DMS79 (cell line): ENCODE measurements at places on chromosomes 12 and 14.

GRCh38 chr12:73906757-73907156, 630.9 kb upstream of the ATXN7L3B start:
- no peak for DNase-seq

DNA sequence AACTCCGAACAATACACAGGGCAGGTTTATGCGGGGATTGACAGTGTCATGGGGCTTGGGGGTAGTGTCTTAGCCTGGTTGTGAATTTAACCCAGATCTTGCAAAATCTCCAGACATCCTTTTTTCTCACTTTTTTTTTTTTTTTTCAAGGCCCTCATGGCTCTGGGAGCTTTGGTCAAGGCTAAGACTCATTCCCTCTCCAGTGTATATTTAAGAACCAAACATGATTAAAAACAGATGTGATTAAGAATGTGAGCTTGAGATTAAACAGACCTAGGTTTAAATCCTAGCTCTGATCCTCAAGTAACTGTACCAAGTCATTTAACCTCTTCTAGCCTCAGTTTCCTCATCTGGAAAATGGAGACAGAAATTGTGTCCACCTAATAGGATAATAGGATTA, 151.7 kb upstream of the FUT8 start:
- no peak for DNase-seq

GRCh38 chr12:7101047-7101693, 7.8 kb downstream of the C1RL start:
- DNase-seq: no peak

GRCh38 chr14:46063872-46064271, 587.7 kb downstream of the RPL10L start:
- no peak for DNase-seq

GRCh38 chr14:22812744-22813143, 2.5 kb downstream of the SLC7A7 start:
- DNase-seq: no peak

GRCh38 chr12:96892104-96892503, 15.0 kb upstream of the NEDD1 start:
- no peak for DNase-seq

DNA sequence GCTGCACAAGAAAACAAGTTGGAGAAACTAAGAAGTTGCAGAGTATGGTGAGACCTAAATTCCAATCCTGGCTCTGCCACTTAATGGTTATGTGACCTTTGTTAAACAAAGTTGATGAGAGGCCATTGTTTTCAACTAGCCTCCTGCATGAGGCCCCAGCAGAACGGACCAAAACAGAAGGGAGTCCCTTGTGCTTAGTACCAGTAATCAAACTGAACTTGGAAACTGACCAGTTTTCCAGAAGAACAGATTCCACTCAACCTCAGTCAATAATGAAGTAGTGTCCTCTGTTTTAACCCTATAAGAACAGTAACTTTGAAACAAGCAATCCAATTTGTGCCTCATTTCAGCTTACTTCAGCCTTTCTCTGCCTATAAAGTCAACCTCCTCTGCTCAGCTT, 69.9 kb downstream of the C12orf56 start:
- DNase-seq: no peak

- no peak for DNase-seq
Observed at GRCh38 chr12:130184404-130185090, 22.3 kb downstream of the FZD10 start.

GRCh38 chr12:104654665-104655609, 198.2 kb downstream of the CHST11 start:
- no peak for DNase-seq

GRCh38 chr12:102417055-102417454, 63.3 kb downstream of the IGF1 start:
- no peak for DNase-seq

GRCh38 chr12:93060666-93061472, 131.8 kb upstream of the EEA1 start:
- DNase-seq: peak; percentile 40

DNA sequence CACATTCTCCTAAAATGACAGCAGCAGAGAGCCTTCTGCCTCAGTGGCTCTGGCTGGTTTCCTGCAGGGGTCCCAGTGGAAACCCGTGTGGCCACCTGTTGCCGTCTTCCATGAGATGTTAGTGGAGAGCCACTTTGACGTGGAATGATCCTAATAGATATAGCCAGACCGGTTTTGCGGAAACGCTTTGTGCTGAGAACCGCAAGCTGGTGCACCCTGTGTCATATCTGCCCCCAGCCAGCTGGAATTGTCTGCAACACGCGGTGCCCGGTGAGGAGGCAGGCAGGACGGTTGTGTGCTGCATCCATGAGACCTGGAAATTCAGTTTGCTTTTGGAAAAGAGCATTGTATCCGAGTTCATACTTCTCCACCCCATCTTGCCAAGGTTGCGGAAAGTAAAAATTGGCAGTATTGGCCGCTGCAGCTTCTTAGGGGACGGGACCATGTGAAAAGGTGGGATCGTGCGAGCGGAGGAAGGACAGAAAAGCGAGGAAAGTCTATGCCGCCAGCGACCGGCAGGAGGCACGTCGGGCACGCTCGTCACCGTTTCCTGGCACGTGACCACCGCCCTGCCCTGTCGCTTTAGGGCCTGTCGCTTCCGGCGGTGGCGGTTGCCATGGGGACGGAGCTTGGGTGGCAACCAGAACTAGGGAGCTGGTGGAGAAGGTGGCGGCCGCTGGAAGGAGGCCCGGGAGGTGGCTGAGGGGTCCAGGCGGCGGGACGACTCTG, at the start of gene CFAP251:
CFAP251 (plus strand) TSS at position 643 of the 729 bp plus-strand sequence. CDS start 2,714 bp downstream, outside the sequence.
- peak; percentile 71 for DNase-seq

GRCh38 chr12:130838284-130838950, 633 bp downstream of the STX2 start:
- DNase-seq: no peak

- DNase-seq: peak; percentile 8
Observed at GRCh38 chr12:22410486-22410885, 76.0 kb upstream of the ST8SIA1 start.

- DNase-seq: no peak
Observed at GRCh38 chr14:95196268-95196667, 38.9 kb upstream of the DICER1 start.

DNA sequence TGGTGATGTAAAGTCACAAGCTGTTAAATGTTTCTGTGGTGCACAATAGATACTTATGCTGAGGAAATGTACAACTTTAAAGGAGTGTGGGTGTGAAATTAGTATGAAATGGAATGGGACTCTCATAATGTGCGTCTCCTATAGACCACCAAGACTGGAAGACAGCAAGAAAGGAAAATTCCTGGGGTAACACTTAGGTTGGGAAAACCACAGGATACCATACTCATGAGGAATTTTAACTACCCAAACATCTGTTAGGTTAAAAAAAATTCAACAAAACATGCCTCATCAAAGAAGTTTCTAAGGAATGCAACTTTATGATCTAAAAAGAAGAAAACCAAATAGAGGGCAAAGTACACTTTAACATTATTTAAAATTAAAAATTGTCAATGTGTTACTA, 113.7 kb upstream of the MYF6 start:
- no peak for DNase-seq

- no peak for DNase-seq
Observed at GRCh38 chr12:45644541-45644940, 85.0 kb upstream of the ARID2 start.

DNA sequence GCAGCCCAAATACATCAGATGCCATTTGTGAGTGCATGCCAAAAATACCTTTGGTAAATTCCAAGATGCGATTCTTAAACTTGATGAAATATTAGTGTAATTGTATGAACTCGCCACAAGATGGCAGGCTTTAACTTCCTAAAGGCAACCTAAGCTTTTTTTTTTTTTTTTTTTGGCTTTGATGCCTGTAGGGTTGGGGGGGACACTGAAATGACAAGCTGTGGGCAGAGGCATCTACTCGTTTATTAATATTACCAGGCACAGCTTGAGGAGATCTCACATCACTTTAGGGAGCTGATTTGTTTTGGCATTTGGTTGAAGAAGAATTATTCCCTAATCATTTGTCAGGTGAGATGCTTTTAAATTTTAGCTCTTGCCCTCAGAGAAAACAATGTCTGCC, 126.7 kb upstream of the CCDC196 start:
- DNase-seq: peak; percentile 79

DNA sequence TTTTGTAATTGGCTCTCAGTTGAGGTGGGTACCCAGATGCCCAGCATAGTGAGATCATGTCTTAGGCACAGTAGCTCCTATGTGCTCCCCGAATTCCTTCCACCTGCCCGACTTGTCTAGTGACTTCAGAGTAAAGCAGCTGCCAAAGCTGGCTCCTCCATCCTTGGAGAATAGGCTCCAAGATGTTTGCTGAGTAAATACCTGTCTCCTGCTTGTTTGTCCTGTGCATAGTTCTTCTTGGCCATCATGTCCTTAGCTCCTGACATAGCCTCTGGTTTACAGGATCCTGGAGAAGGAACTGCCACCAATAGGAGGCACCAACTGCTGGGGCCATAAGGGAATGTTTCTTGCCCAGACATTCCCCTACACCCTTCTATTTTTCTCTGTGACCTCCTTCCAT, 52.6 kb upstream of the CISTR start:
- no peak for DNase-seq

GRCh38 chr12:29667011-29667410, 116.7 kb downstream of the TMTC1 start:
- no peak for DNase-seq

GRCh38 chr14:77752266-77752665, 8.7 kb downstream of the SNW1 start:
- DNase-seq: no peak

DNA sequence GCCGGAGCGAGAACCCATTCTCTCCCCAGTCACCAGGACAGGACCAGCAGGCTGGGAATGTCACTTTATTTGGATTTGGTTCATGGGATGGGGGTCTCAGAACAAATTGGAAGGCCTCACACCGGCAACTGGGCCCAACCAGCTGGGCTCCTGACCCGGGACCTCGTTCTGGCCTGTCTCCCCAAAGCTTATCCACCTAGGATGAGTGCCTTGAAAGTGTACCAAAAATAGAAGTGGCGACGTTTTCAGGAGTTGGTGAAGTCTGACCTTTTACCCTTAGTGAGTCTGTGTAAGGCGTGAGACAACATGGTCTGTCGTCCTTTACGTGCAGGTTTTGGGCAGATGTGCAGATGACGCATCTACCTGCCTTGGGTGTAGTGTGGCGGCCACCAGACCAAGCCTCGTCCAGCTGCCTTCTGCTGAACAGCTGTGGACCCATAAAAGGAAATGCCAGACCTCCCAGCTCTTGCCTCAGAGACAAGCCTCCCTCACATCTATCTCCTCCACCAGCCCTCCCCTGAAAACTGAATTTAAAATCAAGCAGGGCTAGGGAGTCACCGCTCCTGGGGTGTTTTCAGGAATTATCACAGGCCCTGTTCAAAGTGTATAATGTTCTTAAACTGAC, 36.6 kb upstream of the CLMN start:
- no peak for DNase-seq

GRCh38 chr14:68661226-68662225, 131.3 kb downstream of the ZFP36L1 start:
- no peak for DNase-seq

DNA sequence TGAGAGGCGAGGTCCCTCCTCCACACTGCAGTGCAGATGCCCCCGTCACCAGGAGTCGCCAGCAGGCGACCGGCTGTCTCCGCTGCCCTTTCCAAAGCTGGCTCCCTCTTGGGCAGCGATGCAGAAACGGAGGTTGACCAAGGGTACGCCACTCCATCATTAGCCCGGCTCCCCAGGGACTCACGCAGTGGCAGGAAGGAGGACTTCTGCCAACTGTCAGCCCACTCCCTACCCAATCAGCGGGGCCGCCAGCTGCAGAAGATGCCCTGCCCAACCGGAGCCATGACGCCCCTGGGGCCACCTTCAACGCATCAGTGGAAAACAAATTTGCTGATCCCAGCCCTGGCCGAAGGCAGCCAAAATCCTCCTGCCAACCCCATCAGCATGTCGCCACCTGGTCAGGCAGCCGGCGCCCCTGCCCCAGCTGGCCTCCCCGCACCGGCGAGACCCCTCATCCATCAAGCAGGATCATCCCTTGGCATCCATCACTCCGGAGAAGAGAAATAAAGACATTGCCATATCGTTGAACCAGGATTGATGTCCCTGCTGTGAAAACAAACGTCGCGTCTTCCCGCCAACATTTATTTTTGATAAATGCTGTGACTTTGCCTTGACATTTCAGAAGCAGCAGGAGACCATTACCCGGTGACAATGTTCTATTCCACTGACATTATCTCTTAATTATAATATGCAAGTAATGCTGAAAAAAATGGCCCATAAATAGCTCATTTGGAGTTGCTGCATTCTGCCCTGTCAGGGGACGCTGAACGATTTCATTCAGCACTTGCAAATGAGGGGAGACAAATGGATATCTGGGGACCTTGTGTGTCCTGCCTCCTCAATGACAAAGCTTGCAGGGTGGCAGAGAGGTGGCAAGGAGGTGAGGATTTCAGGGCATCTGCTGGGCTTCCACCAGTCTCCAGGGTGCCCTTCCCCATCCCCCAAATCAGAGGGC, 105.1 kb downstream of the SCARB1 start:
- DNase-seq: peak; percentile 92

DNA sequence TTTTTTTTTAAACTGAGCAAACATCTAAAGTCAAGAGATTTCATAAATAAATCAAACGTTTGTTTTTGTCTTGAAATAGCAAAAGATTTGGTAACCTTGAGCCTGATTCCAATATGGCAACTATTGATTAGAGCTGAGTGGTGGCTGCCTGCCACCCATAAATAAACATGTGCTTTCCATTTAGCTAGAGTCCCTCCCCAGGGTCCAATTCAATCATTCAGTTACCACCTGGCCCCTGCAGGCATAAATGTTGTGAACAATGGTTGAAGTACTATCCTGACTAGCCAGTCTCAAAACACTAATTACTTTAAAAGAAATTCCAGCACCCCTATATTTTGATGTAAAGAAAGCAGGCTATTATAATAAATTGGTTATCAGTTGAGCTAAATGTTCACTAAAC, 129.7 kb upstream of the GRIP1 start:
- DNase-seq: no peak

GRCh38 chr14:75204116-75204515, 27.7 kb upstream of the TMED10 start:
- no peak for DNase-seq

DNA sequence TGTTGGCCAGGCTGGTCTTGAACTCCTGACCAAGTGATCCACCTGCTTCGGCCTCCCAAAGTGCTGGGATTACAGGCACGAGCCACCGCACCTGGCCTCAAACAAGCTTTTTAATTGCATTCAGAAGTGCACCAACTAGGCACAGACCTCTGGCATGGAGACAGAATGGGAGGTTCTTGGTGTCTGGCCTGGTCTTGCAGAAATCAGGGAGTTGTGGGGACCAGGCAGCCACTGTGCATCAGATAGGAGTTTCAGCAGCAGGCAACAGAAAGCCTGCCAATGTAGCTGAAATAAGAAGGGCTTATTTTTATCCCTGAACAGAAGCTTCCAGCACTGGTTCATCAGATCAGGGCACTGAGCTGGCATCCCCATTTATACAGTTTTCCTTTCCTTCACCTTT, 22.2 kb upstream of the TCL1B start:
- peak; percentile 60 for DNase-seq

- DNase-seq: no peak
Observed at GRCh38 chr12:69846976-69847375, 21.9 kb downstream of the MYRFL start.

DNA sequence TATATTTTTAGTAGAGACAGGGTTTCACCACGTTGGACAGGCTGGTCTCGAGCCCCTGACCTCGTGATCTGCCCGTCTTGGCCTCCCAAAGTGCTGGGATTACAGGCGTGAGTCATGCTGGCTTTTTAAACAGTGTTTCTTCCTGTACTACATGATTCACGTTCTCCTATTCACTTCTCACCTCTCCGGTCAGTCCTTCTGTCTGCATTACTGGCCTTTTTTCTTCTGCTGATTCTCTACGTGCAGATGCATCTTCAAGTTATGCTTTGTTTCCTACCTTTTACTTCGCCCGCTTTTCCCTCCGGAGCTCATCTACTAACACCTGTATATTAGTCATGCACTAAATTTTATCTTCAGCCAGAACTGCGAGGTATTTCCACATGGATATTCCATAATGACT, 296.2 kb upstream of the FLRT2 start:
- DNase-seq: no peak
